ENCODE measurements at places on chromosomes 2 and 18.

GRCh38 chr2:16281451-16282335, 341.3 kb downstream of the MYCN start:
- H3K4me1 ChIP-seq = no peaks in the 10 kb centered on the region
- H3K27me3 ChIP-seq = no peaks in the 10 kb centered on the region
- peak; percentile 14 for DNase-seq
- H3K36me3 ChIP-seq = no peaks in the 10 kb centered on the region
- H3K27ac ChIP-seq = no peak overlapping the region
- no peak overlapping the region for H3K4me3 ChIP-seq

GRCh38 chr2:54589340-54590215, 133.5 kb downstream of the SPTBN1 start:
- H3K27ac ChIP-seq = peak overlapping the region; percentile 96
- DNase-seq = peak; percentile 71
- no peaks in the 10 kb centered on the region for H3K27me3 ChIP-seq
- H3K4me3 ChIP-seq = peak overlapping the region; percentile 56
- H3K36me3 ChIP-seq = peaks cover 3% of the 10 kb centered on the region
- peaks cover 87% of the 10 kb centered on the region for H3K4me1 ChIP-seq

GRCh38 chr2:176103742-176104315, 3.3 kb upstream of the HOXD11 start:
- H3K4me1 ChIP-seq = peaks cover 19% of the 10 kb centered on the region
- no peak for DNase-seq
- H3K4me3 ChIP-seq = no peak overlapping the region

DNA sequence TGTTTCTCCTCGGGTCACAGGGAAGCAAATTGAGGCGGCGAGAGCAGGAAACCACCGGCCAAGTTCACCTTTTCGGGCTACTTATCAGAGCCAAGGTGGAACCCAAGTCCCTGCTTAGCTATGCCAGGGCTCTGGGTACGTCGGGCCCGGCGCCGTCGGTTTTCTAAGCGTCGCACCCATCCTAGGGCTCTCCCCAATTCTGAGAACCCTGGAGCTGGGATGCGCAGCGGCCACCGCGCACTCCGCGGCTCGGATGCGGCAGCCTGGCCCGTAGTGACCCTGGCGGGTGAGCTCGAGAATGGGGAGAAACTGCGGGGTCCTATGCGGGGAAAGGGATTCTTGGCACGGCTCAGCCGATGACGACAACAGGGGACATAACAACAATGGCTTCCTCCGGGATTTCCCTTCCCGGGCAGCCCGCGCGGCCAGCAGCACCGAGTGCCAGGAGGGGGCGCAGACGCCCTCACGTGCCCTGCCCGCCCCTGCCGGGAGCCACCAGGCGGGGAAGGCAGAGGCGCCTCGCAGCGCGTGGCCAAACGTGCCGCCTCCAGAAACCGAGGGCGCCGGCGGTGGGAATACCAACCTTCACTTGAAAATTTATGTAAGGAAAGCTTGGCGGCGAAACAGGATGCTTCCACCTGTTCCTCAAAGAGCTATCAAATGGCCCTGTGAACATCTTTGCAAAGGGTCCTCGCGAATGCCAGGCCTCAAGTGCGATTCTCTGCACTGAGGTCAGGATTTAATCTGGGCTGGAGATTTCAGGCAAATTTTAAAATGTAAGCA, 2.1 kb upstream of the SLC30A3 start:
- H3K36me3 ChIP-seq = no peaks in the 10 kb centered on the region
- peak overlapping the region; percentile 65 for H3K4me3 ChIP-seq
- H3K4me1 ChIP-seq = peaks cover 24% of the 10 kb centered on the region
- no peak overlapping the region for H3K27ac ChIP-seq

DNA sequence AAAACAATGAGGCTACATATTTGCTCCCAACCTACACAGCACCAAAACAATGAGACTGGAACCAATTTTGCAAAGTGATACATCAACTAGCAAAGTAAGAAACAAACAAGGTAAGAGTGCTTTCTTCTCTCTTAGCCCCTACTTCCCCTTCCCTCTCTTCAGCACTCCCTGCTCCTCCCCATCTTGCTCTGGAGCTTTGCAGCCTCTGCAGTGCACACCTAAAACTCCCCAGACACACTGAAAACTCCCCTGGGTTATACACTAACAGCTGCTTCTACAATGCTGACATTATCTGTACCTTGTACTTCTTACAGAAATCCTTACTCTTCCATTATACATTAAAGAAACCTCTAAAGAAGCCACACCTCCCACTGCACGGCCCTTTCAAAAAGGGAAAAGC, 93.7 kb downstream of the RBMS1 start:
- peaks cover 50% of the 10 kb centered on the region for H3K4me1 ChIP-seq
- no peak for DNase-seq
- no peaks in the 10 kb centered on the region for H3K27me3 ChIP-seq
- H3K36me3 ChIP-seq = peaks cover 5% of the 10 kb centered on the region
- H3K4me3 ChIP-seq = no peak overlapping the region

GRCh38 chr2:21841341-21841740, 717.6 kb downstream of the TDRD15 start:
- no peak overlapping the region for H3K27ac ChIP-seq
- no peaks in the 10 kb centered on the region for H3K36me3 ChIP-seq
- H3K4me1 ChIP-seq = no peaks in the 10 kb centered on the region

DNA sequence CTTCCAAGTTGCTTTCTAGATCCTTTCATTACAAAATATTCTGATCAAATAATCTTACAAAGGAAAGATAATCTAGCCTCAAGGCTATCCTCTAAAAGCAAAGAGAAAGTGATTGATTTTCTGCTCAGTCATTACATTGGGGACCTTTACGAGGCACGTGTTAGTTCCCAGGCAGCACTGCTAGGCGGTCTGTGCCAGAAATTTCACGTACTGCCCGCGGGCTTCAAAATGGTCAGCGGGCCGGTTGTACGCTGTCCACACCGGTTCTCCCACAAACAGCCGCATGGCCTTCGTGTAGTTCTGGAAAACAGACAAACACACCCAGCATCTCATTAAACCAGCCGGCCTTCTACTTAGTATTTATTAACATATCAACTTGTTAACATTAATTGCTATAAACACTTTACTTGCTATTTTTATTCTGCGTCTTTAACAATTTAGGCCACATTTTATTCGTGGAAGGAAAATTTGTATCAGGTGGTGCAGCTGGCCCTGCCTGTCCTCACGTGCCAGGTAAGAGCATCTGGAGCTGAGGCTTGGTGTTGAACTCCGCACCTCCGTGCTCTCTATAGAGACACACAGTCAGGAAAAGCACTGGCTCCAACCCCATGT, 20.4 kb downstream of the ADI1 start:
- H3K27ac ChIP-seq = no peak overlapping the region
- no peak for DNase-seq
- H3K36me3 ChIP-seq = peaks cover 21% of the 10 kb centered on the region
- H3K4me1 ChIP-seq = no peaks in the 10 kb centered on the region
- no peaks in the 10 kb centered on the region for H3K27me3 ChIP-seq

GRCh38 chr2:146143971-146144370, 1624.1 kb upstream of the ZEB2 start:
- no peaks in the 10 kb centered on the region for H3K36me3 ChIP-seq
- H3K27me3 ChIP-seq = no peaks in the 10 kb centered on the region

DNA sequence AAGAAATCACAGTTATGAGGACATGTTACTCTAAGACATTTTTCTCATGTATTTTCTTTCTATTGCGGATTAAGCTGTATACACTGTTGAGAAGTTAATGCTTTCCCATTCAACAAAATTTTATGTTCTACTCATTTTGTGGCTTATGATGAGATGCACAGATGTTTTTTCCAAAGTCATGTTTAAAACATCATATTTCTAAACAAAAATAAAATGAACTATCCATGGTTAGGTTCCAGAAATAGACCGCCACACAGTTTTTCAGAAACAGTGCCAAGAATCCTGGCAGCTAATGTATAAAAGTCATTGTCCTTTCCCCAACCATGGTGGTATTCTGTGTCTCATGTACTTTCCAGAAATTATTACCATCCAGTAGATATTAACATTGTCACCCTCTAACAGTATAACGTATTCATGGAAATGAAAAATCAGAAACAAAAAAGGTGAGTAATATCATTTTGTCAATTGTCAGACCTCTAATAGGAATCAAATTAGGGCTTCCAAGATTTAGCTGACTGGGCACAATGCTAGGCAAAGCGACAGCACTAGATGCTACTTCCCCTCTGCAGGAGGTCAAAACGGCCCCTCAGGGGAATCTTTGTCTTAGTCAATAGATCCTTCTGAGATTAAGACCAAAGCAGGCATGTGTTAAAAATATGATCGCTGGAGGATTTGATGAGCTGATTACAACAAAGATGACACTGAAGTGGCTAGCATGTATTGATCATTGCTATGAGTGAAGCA, 54.4 kb upstream of the ZNF397 start:
- no peak for DNase-seq
- no peaks in the 10 kb centered on the region for H3K36me3 ChIP-seq
- no peak overlapping the region for H3K4me3 ChIP-seq
- H3K27ac ChIP-seq = no peak overlapping the region

GRCh38 chr2:31202041-31202440, 15.3 kb downstream of the CAPN14 start:
- no peaks in the 10 kb centered on the region for H3K27me3 ChIP-seq
- H3K4me3 ChIP-seq = no peak overlapping the region
- H3K27ac ChIP-seq = no peak overlapping the region
- H3K4me1 ChIP-seq = no peaks in the 10 kb centered on the region
- H3K36me3 ChIP-seq = no peaks in the 10 kb centered on the region

- no peak for DNase-seq
- no peaks in the 10 kb centered on the region for H3K36me3 ChIP-seq
- no peaks in the 10 kb centered on the region for H3K4me1 ChIP-seq
- H3K27me3 ChIP-seq = peaks cover 9% of the 10 kb centered on the region
- no peak overlapping the region for H3K4me3 ChIP-seq
These were observed 41.7 kb upstream of the PLA2R1 start for GRCh38 chr2:160104115-160104514.

DNA sequence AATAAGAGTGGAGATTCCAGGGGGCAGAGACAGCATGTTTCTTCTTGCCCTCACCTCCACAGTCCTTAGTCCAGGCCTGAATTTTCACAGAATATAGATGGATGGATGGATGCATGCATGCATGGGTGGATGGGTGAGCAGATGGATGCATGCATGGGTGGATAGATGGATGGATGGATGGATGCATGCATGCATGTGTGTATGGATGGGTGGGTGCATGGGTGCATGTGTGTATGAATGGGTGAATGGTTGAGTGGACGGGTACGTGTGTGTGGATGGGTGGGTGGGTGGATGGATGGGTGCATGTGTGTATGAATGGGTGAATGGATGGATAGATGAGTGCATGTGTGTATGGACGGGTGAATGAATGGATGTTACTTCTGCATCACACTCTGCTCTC, 153.3 kb downstream of the CELF4 start:
- H3K27ac ChIP-seq = no peak overlapping the region
- H3K4me1 ChIP-seq = no peaks in the 10 kb centered on the region
- no peak overlapping the region for H3K4me3 ChIP-seq

DNA sequence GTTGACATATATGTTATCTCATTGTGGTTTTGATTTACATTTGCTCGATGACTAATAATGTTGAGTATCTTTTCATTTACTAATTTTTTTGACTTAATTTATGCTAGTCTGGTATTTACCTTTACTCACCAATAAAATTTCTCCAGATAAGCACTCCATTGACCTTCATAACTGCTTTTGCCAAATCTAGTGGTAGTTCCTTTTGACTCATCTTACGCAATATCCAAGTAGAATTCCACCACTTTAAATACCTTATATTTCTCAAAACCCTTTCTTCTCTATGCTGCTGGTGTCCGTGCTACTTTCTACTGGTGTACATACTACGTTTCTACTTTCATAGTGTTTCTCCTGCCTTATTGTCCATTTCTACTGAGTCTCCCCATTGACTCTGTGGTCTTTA, 407.6 kb upstream of the SPHKAP start:
- no peaks in the 10 kb centered on the region for H3K4me1 ChIP-seq
- H3K27me3 ChIP-seq = no peaks in the 10 kb centered on the region
- no peak overlapping the region for H3K4me3 ChIP-seq
- H3K36me3 ChIP-seq = no peaks in the 10 kb centered on the region
- no peak for DNase-seq

- peak; percentile 53 for DNase-seq
- peaks cover 3% of the 10 kb centered on the region for H3K27me3 ChIP-seq
- peaks cover 28% of the 10 kb centered on the region for H3K4me1 ChIP-seq
- H3K27ac ChIP-seq = peak overlapping the region; percentile 68
These were observed 73.4 kb upstream of the ID2 start for GRCh38 chr2:8608411-8608954.

DNA sequence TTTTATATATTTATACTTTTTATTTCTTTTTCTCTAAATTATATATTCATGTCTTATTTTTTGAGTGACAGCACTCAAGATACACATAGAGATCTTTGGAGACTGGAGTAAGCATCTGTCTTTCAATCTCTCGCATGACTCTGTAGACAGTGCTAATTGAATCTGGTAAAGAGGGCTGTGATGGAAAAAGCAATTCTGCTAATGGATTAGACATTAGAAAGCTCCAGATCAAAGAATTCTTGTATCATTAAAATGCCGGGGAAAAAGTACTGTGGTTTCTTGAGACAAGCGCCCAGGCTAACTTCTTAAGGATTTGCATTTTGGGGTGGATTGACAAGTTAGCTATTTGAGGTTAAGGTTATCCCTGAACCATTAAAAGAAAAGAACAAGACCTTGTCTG, 383.1 kb upstream of the TNP1 start:
- H3K4me3 ChIP-seq = no peak overlapping the region
- DNase-seq = no peak
- H3K27ac ChIP-seq = no peak overlapping the region
- H3K27me3 ChIP-seq = peaks cover 13% of the 10 kb centered on the region

GRCh38 chr2:15547115-15547876, 13.8 kb downstream of the NBAS start:
- DNase-seq = no peak
- no peaks in the 10 kb centered on the region for H3K27me3 ChIP-seq
- H3K36me3 ChIP-seq = peaks cover 10% of the 10 kb centered on the region
- H3K4me1 ChIP-seq = no peaks in the 10 kb centered on the region

- no peak overlapping the region for H3K27ac ChIP-seq
- no peak for DNase-seq
- no peaks in the 10 kb centered on the region for H3K27me3 ChIP-seq
These were observed 561.9 kb upstream of the ID2 start for GRCh38 chr2:8119782-8120505.

- H3K4me1 ChIP-seq = no peaks in the 10 kb centered on the region
- no peaks in the 10 kb centered on the region for H3K36me3 ChIP-seq
- H3K4me3 ChIP-seq = no peak overlapping the region
These were observed 629.9 kb upstream of the ACVR2A start for GRCh38 chr2:147214914-147215313.

- no peak overlapping the region for H3K4me3 ChIP-seq
- peaks cover 61% of the 10 kb centered on the region for H3K36me3 ChIP-seq
- H3K4me1 ChIP-seq = peaks cover 96% of the 10 kb centered on the region
- no peaks in the 10 kb centered on the region for H3K27me3 ChIP-seq
- no peak for DNase-seq
These were observed 9.1 kb downstream of the B3GNT2 start for GRCh38 chr2:62204998-62205496.

GRCh38 chr2:68171684-68172083, 14.0 kb downstream of the PNO1 start:
- no peak for DNase-seq
- H3K36me3 ChIP-seq = peaks cover 33% of the 10 kb centered on the region
- H3K4me1 ChIP-seq = peaks cover 8% of the 10 kb centered on the region
- H3K27me3 ChIP-seq = no peaks in the 10 kb centered on the region
- no peak overlapping the region for H3K4me3 ChIP-seq
- H3K27ac ChIP-seq = no peak overlapping the region
